ENCODE measurements at places on chromosomes 11 and 22.
A peak's percentile ranks its signal among the peaks of the same experiment; 100 is the strongest.

GRCh38 chr11:59866397-59866796 lies at the start of gene TCN1:
TSS of gene TCN1 (minus strand) at chr11:59866487. CDS start at chr11:59866470, 17 bp downstream.
- DNase-seq = no peak

DNA sequence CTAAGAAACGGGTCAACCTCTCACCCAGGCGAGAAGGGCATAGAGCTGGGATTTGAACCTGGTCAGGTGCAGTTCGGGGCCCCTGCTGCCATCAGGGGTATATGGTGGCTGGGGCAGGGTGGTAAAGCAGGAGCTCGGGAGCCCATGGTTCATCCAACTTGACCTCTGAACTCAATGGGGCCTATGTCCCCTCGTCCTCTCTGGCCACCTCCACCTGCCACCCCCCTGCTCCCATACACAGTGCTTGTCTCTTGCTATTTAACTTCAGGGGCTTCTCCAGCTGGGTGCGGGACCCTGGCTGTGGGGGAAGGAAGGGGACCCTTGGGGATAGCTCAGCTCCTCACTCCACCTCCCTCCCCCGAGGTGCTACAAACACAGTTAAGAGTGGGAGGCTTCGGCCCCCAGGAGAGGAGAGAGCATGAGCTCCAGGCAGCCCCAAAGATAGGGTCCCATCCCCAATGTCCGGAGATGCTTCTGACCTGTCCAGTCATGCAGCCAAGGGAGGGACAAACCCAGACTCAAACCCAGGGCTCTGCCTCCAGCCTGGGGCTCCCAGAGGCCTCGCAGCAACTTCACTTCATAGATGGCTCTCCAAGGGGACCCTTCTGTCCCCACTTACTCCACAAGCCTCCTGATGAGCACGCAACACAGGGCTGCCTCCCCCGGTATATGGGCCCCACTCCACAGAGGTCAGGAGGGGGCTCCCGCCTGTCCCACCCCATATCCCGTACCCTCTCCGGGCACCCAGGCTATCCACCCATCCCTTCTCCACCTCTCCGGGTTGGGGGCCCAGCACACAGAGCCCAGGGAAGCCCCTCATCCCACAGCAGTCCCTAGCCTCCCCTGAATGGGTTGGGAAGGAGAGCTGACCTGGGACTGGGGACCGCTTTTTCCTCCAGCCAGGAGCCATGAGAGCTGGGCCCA lies 712 bp downstream of the IL2RB start:
- DNase-seq = no peak

- DNase-seq = no peak
Observed at GRCh38 chr11:60305906-60306619, 21.0 kb upstream of the MS4A6E start.

- DNase-seq = peak; percentile 55
Observed at GRCh38 chr22:31489632-31490495, at the start of gene EIF4ENIF1. TSS of gene EIF4ENIF1 (minus strand) at chr22:31489842. CDS start at chr22:31488718, 1,124 bp downstream.

DNA sequence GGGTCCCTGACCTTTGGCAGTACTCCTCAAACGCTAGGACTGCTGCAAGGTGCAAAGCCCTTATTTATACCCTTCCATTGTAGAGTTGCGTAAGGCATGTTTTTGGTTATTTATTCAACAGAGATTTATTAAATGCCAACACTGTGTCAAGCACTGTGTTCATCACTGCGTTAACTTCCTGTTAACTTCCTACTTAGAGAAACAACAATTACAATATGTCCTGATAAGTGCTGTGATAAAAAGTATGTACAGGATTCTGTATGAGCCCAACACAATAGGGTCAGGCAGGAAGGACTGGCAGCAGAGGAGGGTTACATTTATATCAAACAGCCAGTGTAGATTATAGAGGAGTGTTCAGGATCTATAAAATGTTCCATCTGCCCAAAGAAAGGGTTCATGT lies 812.8 kb upstream of the API5 start:
- no peak for DNase-seq

DNA sequence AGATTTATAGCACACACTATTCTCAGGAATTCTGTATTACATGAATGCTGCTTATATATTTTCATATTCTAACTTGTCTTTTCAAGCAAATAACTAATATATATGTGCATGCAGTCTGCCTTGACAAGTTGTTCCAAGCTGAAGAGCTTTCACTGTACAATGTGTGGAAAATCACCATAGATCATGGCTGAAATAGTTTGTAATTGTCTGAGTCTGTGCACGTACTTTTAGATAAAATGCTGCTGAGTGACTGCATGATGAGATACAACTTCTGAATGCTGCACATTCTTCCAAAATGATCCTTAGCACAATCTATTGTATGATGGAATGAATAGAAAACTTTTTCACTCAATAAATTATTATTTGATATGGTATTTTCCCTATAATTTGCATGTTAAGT lies 58.9 kb downstream of the SLC5A12 start:
- DNase-seq = no peak

GRCh38 chr22:23119494-23120414 lies 22.0 kb downstream of the RSPH14 start:
- DNase-seq = no peak

- DNase-seq = no peak
Observed at GRCh38 chr11:126348806-126349582, 6.5 kb upstream of the ST3GAL4 start.

DNA sequence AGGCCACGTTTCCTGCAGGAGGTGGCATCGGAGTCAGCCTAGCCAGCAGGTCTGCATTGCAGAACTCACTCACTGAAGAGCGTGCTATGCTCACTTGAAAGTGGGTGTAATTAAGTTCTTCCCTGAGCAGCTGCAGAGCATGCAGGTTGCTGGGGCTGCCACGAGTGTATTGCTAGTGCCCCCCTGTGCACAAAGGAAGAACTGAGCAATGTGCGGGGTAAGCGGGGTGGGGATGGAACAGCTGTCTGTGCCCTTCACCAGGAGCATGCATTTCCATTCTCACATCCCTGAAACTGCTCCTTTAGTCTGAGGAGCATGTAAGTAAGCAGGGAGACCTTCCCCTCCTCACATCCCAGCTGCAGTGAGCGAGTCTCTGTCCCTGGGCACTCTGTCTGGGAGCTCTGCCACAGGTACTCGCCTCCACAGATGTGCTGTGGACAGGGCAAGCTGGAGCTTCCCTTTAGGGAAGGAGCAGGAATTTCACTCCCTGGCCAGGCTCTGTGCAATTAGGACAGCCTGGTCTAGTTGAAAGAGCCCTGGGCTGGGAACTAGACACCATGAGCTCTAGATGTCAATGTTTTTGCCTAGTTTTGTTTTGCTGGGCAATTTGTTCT lies 1031.8 kb downstream of the NTM start:
- DNase-seq = no peak

DNA sequence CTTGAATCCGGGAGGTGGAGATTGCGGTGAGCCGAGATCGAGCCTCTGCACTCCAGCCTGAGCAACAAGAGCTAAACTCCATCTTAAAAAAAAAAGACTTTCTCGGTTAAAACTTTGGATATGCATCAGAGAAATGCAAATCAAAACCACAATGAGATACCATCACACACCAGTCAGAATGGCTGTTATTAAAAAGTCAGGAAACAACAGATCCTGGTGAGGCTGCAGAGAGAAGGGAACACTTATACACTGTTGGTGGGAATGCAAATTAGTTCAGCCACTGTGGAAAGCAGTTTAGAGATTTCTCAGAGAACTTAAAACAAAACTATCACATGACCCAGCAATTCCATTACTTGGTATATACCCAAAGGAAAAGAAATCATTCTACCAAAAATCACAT lies 619.4 kb upstream of the KIRREL3 start:
- no peak for DNase-seq

DNA sequence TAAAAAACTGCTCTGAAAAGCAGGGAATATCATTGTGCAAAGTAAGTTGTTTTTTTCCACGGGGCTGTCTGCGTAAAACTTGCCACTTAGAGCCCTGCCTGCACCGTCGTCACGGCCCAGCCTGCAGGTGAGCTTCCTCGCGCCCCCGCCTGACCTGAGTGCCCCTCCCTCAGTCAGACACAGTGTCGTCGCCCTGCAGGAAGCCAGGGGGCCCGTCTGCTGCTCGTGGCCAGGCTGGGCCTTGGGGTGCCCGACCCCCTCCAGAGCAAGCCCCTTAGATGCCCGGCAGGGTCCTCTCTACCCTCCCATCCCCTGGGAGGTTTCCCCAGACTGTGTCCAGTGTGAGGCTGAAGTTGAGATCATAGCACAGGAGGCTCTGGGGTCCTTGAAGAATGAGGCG lies 31.6 kb downstream of the SBF1 start:
- DNase-seq = no peak

GRCh38 chr11:67273260-67273990 lies 7.2 kb downstream of the GRK2 start:
- no peak for DNase-seq

GRCh38 chr11:80204021-80204420 lies 763.2 kb upstream of the TENM4 start:
- DNase-seq = no peak

DNA sequence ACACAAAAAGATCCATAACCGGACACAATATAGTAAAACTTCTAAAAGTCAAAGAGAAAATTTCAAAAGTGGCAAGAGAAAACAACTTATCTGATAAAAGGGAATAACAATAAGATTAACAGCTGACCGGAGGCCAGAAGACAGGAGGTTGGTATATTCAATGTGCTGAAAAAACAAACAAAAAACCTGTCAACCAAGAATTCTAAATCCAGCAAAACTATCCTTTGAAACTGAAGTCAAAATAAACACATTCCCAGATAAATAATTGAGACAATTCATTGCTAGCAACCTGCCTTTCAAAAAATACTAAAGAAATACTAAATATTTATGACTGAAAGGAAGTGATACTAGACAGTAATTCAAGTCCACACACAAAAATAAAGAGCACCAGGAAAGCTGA lies 101.3 kb downstream of the RELT start:
- no peak for DNase-seq

GRCh38 chr11:46127150-46127638 lies 5.9 kb upstream of the PHF21A start:
- no peak for DNase-seq

- no peak for DNase-seq
Observed at GRCh38 chr11:119130662-119131061, 9.3 kb downstream of the HINFP start.

GRCh38 chr22:30947816-30948454 lies 20.6 kb downstream of the MORC2 start:
- no peak for DNase-seq

GRCh38 chr11:29320196-29320595 lies 696.6 kb downstream of the KCNA4 start:
- DNase-seq = no peak

- no peak for DNase-seq
Observed at GRCh38 chr11:9180784-9181183, 84.4 kb downstream of the DENND5A start.

DNA sequence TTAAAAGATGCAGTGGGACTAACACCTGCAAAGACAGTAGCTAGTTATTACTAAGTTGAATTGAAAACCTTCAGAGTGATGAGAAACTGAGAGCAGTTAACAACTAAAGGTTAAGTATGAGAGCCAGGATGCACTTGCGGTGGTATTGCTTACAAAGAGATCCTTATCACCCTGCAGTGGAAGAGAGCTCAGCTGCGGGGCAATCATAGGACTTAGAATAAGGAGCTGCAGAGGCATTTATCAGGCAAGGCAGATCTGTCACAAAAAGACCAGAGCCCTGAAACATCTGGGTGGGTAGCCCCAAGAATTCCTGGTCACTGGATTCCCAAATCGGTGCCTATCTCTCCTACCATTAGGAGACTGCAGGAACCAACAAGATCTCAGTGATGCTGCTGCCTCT lies 34.3 kb upstream of the CFAP300 start:
- DNase-seq = no peak

DNA sequence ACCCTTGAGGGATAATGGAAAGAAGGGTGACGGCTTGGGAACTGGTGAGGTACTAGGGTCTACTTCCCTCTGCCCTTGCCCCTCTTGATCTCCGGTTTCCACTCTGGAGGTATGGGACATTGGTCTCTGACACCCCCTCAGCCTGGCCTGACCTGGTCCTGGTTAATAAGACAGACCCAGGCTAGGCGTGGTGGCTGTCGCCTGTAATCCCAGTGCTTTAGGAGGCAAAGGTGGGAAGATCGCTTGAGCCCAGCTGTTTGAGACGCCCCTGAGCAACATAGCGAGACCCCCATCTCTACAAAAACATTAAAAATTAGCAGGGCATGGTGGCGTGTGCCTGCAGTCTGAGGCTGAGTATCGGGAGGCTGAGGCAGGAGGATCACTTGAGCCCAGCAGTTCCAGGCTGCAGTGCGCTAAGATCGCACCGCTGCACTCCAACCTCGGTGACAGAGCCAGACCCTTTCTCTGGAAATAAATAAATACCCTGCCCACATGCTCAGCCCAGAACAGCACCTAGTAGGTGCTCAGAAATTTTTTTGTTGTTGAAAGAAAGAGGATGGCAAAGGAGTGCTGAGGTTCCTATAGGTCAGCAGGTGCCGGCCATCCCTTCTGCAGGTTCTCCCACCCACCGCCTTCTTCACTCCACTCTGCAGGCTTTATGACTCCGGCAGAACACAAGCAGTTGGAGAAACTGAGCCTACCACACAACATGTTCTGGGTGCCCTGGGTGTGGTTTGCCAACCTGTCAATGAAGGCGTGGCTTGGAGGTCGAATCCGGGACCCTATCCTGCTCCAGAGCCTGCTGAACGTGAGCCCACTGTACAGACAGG lies 6.3 kb downstream of the BEST1 start:
- DNase-seq = no peak

DNA sequence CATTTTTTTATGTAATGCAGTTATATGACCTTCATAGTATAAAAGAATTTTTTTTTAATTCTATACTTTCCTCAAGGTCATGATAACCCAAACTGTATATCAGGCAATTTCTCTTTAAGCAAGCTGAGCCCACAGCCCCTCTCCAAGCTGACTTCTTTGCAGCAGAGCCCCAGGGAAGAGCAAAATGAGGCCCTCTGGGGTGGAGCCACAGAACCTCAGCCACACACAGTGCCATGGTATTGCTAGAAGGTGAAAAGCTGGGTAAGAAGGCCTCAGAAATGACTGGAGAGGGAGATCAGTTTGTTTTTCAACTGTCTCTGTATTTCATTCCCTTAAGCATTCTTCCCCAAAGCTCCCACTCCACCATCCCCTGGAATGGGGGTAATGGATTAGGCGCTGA lies 108.8 kb downstream of the PLEKHA7 start:
- DNase-seq = no peak

DNA sequence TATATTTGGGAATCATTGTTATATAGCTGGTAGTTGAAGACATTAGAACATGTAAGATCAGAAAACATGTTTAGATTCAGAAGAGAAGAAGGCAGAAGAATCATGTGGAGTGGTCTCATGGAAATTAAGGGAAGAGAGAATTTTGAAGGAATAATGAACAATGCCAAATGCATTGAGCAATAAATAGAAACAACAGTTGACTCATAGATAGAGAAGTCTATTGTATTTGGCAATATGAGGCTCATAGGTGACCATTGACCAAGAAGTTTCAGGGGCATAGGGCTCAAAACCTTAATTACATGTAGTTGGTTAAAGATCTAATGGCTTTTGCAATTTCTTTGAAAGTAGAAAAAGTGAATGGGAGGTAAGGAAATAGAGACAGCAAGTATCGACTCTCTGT lies 123.9 kb downstream of the PAX6 start:
- DNase-seq = no peak
